Fibroblast of skin of right biceps (primary cell): ENCODE measurements at places on chromosomes 4 and X.

- no peak for DNase-seq
Measured at GRCh38 chr4:51923343-51923742, 80.4 kb downstream of the DCUN1D4 start.

DNA sequence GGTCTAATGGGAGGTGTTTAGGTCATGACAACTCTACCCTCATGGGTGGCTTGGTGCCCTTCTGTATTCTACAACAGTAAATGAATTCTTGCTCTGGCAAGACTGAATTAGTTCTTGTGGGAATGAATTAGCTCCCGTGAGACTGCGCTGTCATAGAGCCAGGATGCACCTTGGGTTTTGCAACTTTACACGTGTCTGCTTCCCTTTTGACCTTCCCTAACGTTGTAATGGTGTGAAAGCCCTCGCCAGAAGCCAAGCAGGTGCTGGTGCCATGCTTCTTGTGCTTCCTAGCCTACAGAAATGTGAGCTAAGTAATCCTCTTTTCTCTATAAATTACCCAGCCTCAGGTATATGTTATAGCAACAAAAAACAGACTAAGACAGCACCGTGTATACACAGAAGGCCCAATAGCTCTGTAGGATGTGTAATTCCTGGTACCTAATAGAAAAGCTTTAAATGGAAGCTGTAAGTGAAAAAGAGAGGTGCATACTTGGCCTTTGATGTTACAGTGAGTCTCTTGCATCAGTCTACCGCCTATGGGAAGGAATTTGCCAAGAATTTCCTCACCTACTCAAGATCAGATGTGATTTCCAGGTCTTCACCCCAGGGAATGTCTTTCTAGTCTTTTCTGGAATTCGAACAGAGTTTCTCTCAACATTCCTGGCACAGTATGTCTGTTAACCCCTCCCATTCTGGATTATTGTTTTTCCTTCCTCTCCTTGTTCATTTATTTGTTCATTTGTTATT, 3.2 kb upstream of the ENPEP start:
- DNase-seq = peak; percentile 48

DNA sequence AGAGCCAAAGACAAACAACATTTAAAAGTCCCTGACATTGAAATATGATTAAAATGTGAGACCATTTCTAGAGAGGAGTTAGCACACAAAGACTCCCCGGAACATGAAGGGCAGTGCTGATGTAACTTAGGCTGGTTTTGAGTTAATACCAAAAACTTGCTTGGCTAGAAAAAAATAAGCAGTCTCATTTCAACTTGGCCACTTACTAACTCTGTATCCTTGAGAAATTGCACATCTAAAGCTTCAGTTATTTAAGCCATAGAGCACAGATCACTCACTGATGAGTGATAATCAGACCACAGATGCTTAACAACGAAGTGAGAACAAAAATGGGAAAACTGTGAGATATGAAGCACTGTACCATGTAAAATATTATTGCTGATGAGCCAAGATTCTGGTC, 65.9 kb upstream of the MAOA start:
- DNase-seq = no peak

DNA sequence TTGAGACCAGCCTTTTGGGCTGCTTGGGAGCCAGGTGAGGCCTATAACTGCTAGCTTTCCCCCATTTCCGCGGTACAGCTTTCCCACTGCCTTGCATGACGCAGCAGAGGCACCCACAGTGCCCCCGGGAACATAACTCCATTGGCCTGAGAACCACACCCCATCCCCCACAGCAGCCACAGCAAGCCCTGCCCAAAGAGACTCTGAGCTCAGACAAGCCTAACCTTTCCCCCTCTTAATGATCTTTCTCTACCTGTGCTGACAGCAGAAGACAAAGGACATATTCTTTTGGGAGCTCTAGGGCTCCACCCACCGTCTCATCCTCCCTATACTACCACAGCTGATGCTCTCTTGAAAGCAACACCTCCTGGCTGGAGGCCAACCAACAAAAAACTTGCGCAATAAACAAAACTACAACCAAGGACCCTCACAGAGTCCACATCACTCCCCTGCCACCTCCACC, 114.8 kb downstream of the FANCB start:
- DNase-seq = no peak

- no peak for DNase-seq
Measured at GRCh38 chrX:123905332-123905731, 45.5 kb downstream of the XIAP start.

GRCh38 chr4:40656201-40656863, 26.7 kb upstream of the RBM47 start:
- no peak for DNase-seq

DNA sequence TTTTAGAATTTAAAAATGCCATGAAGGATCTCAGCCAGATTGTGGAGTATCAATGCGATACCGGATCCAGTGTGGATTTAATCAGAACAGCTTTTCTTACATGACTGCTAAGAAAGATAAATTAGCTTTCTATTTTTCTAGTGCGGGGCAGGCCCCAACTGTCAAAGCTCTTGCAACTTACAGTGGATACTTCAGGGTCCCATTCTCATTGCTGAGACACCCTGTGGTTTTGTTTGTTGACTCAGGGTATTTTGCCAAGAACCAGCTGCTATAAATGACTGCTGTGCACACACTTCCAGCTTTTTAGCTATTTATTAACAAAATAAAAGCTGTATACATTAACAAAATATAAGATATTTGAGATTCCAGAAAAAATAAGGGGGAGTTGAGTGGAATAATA, 166.4 kb downstream of the DCLK2 start:
- peak; percentile 83 for DNase-seq

DNA sequence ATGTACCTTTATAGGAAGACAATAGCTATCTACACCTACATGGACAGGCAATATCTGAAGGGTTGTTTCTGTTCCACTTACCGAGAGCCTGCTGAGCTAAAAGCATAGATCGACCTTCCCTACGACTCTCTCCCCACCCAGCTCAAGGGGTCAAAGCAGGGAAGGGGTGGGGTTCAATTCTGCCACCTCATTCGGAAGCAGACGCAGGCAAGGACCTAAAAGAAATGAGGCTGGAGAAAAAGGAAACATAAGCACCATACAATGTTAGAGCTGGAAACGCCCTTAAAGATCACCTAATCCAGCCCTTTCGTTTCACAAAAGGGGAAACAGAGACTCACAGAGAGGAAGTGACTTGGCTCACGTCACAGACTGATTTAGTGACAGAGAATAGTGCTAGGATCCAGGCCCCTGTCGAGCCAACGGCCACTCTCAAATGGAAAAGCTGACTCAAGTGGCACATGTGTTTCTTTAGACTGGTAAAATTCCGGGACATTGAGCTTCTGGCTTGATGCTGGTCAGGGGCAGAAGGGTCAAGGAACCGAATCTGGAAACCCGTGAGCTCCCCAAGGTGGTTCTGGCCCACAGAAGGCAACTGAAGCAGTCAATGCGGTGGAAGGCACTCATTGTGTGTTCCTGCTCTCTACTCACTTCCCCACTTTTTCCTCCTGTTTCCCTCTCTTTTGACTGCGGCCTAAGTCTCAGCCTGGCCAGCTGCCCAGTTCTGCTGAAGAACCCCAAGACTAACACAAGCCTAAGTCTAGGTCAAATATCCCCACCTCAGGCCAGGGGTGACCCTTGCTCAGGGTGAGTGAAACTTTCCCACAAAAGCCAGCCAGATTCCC, 7.5 kb downstream of the SEPTIN6 start:
- DNase-seq = no peak

DNA sequence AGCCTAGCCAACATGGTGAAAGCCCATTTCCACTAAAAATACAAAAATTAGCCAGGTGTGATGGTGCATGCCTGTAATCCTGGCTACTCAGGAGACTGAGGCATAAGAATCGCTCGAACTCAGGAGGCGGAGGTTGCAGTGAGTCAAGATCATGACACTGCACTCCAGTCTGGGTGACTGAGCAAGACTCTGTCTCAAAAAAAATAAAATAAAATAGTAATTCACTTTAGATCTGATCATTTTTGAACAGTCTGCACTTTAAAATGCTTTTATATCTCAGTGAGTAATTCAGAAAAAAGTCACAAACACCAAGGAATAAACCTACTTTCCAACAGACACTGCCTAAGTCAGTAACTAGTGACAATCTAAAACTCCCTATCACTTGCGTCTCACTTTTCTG, 25.6 kb upstream of the CORIN start:
- peak; percentile 30 for DNase-seq

DNA sequence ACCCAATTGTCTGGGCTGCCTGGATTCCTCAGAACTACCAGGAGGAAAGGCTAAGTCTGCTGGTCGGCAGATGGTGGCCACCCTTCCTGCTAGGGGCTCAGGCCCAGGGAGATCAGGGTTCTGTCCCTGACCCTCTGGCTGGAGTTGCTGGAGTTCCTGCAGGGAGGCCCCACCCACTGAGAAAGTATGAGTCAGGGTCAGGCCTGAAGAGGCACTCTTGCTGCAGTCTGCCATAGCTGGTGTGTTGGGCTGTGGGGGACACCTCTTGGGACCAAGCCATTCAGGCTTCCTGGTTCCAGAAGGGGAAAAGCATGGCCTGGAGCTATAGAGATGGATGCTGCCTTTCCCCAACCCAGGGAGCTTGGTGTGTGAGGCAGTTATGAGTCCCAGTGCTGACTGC, 40.4 kb upstream of the PCDH18 start:
- DNase-seq = no peak
